ENCODE measurements at places on chromosomes 5 and 9.

DNA sequence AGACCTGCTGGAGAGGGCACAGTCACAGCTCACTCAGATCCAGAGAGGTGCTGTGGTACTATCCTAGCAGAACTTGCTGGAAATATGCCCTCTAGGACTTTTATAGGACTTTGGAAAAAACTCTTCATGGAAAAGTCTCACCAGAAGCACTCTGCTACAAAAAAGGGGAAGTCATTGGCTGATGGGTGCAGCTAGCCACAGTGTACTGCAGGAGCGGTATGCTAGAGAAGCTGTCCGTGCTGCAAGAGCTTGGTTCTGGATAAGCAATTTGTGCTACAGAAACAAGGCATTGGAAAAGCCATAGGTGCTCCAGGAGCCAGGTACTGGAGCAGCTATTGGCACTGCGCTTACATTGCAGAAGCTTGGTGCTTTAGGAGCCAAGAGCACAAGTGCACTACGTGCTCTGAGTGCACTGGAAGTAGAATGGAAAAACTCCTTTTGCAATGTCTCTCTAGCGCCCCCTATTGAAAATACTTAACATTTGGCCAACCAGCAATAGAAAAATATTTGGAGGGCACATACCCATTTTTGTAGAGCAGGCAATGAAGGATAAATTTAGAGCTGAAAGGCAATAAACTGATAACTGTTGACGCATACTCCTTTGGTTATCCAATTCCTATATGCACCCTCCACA lies 83.4 kb downstream of the MEGF10 start:
- no peak for DNase-seq

DNA sequence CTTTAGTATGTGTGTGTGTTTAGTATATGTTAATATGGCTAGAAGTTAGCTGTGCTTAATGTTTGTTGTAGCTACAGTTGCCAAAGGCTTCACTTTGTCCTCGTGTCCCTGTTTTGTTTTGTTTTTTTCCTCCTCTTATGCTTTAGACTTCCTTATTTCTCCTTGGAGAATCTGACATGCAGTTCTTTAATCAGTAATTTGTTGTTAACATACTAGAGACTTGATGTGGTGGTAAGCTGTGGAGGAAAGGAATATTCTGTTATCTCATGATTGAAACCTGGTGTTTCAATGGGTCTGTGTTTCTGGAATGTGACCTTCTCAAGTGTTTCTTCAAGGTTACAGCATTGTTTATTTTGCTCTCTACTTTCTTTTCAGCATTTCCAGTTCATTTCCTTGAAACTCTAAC lies 515.6 kb upstream of the ST8SIA4 start:
- no peak for DNase-seq

DNA sequence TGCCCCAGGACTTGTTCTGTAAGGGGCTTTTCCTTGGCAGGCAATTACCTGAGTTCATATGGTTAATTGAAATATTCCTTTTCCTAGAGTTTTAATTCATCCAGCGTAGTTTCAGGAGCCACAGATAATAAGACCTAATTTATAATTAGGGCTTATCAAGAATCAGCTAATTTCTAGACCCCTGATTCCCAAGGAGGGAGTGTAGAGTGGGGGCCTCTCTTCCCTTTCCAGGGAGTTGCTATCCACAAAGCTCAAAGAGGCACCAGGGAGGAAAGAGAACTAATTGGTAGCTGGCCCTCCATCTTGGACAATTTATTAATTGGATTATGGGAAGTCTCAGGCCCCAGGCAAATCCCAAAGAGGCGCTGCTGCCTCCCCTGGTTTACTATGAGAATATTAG lies 75.8 kb upstream of the ZNF618 start:
- no peak for DNase-seq

DNA sequence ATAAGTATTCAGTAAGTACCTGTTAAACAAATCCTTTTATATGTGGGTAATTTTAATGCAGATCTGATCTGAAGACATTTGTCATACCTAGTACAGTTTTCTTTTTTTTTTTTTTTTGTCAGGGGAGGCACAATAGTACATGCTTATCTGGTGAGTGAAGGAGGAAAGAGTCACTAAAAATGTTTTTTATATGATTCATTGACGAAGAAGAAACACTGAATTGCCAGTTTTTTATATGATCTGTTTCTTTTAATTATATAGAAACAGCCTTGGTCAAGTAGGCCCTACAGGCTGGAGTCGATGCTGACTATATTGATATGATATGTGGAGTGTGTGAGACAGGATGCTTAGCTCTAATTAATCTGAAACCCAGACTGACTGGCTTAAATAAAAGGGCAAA lies 315.2 kb downstream of the PSAT1 start:
- no peak for DNase-seq

GRCh38 chr9:98529841-98530240 lies 178.9 kb downstream of the GABBR2 start:
- DNase-seq, result no peak

DNA sequence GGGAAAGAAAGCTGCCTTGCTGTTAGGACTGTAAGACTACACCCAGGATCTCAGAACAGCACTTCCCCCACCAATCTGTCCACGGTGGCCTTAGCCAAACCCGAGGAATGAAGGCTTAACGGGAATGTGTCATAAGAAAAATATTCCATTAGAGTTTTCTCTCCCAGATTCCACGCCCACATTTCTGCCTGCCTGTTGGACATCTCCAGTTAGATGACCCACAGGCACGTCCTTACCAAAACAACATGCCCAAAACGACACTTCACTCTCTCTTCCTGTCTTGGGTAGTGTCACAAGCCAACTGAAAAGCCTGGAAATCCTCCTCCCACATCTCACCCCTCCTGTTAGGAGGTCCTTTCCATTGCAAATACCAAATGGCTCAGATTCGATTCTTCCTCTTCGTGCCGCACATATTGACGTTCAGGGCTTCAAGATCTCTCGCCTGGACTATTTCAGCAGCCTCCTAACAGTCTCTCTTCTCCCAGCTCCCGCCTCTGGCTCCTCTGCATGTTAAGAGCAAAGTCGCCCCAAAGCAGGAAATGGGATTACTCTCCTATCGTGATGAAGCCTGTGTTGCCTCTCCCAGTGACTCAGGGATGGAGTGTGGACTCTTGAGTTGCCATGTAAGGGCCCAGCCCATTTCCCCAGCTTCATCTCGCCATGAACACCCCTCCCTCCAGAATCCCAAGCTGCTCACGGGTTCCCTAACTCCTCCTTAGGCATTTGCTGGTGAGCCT lies 159.3 kb downstream of the NR3C1 start:
- no peak for DNase-seq

DNA sequence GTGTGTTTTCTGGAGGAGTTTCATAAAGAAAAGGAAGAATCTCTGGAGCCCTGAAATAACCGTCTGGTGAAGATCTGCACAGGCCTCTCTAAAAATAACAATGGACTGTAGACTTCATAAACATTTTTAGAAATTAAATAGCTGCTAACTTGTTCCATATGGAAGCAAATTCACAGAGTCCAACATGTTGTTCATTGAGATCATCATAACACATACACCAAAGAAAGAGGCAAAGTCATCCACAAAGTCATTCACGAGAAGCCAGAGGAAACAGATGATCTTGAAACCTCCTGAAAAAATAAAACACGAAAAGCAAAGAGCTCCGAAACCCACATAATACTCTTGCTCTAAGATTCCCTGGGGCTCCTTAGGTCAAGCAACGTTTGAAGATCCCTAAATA lies 347.8 kb downstream of the EFNA5 start:
- DNase-seq, result no peak

- DNase-seq, result no peak
These were observed 37.4 kb upstream of the CLPTM1L start for GRCh38 chr5:1382248-1382700.

GRCh38 chr9:135662758-135663450 lies at the start of gene LCN9:
Gene LCN9, plus strand, starts transcription at chr9:135663309. Its CDS starts 13 bp downstream, at chr9:135663322.
- no peak for DNase-seq

Data from CD4-positive, alpha-beta T cell treated with Interleukin-21 for 1 hour (primary cell).